NCI-H526 (cell line): ENCODE measurements at places on chromosomes 1 and 21.

- no peak for DNase-seq
These were observed 471.4 kb downstream of the PTBP2 start for GRCh38 chr1:97192872-97193572.

DNA sequence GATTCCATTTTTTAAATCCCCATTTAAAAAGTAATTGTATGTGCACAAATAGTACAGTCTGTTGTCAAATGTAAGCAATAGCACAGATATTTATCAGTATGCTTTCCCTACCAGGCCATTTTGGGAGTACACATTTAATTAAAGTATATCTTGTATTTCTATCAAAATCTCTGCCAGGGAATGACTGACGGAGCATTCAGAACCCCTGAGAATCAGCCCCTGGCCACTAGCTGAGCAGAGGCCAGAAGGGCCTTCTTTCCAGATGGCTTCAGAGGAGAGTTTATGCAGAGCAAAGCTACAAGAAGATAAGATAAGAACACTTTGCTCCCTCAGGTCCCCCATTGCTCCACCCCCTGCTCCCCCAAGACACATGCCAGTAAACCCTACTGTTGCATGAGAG lies 99.9 kb upstream of the PROX1 start:
- no peak for DNase-seq

DNA sequence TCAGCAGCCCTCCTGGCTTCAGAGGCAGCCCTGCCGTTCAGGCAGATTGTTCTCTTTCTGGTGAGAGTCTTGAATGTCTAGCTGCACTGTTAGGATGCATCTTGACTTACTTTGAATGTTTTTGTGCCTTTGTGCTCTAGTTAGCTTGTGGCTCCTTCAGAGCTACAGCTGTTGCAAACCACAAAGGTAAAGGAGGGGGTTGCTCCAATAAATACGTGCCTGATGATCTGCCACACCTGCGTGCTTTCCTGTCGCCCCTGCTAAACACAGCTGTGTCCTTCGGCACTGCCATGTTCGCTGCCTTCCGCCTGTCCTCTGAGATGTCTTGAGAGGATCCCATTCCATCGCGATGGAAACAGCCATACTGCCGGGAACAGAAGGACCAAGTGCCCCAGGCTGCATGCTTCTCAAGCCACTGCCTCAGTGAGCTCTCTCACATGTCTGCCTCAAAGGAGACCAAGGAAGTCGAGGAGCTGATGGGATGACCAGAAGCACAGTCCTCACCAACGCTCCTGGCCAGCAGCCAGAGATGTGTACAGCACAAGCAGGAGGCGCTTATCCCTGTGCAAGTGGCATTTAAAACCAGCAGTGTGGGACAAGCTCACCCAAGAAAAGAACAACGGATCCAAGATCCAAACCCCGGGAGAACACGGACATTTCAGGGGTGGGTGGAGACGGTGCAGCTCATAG lies 12.0 kb upstream of the SMIM12 start:
- no peak for DNase-seq

GRCh38 chr1:109788695-109789521 lies 25.2 kb upstream of the EPS8L3 start:
- no peak for DNase-seq

GRCh38 chr1:110053552-110054428 lies 16.7 kb downstream of the ALX3 start:
- no peak for DNase-seq

DNA sequence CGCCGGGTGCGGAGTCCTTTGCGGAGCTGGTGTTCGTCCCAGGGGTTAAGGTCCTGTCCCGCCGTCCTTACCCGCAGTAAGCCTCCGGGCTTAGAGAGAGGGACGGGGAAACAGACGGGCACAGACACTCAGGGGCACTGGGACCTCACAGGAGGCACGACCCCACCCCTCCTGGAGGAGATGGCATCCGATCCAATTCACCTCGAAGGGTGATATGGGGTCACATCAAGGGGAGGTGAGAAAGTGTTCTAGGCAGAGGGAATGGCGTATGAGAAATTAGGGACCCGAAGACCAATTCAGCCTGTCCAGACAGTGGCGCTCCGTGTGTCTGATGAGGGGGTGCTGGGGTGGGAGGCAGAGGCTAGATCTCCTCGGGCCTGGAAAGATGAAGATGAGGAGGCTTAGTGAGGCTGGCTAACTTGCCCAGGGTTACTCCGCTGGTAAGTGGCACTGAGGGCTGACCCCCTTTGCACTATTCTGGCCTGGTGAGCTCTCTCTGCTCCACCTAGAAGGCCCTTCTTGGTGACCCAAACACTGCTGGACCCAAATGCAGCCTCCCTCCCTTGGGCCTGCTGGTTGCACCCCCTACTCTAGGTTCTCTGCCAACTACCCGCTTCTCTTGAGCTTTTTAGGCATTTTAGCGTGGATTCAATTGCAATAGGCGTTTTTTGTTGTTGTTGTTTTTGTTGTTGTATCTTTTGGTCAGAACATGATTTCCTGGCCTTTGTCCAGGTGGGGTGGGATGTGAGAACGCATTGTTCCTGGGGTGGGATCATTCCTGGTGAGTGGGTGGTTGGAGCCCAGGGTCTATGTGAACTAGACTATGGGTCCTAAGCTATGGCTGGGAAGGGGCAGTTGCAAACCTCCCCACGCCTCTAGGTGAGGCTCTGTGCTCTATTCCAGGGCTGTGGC lies 12.3 kb downstream of the BTBD19 start:
- DNase-seq = no peak
